Mesenteric fat pad (tissue), 1 donor: ENCODE measurements at places on chromosomes 2 and 18. TPM values are rescaled to one million over a fixed set of nuclear protein-coding genes. Genes with fewer than 3 reads are reported as not detected.

- no peak for DNase-seq
Observed at GRCh38 chr2:232287316-232287715, 91.2 kb upstream of the ALPP start.

GRCh38 chr2:88852753-88853402 lies 161.4 kb downstream of the RPIA start:
- no peak for DNase-seq

AAMP gene
- 89.7 TPM for total RNA-seq

GRCh38 chr2:203476881-203477280 lies 58.2 kb downstream of the RAPH1 start:
- no peak for DNase-seq

PRKAG3 gene
- total RNA-seq: not detected

ESPNL gene
- 0.48 TPM for total RNA-seq

GRCh38 chr2:1771626-1772280 lies 27.4 kb upstream of the PXDN start:
- peak; percentile 55 for DNase-seq

LRPPRC gene
- 70.8 TPM for total RNA-seq

DNA sequence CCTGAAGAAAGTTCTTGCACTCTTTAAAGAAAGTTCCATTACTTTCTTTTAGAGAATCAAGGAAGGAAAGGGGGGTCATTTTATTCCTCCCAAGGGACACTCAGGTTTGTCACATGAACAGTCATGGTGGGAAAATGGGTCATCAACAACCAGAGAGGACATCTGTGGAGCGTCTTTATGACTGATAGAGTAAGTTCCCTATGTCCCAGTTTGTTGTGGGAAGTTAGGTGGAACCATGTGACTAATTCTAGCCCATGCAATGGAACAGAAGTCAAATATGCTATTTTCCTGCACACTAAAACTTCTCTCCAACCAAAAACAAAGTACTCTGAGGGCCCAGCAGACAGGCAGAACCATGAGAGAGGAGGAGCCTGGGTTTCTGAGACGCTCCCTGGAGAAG lies 165.6 kb upstream of the SERTAD2 start:
- DNase-seq: no peak

DNA sequence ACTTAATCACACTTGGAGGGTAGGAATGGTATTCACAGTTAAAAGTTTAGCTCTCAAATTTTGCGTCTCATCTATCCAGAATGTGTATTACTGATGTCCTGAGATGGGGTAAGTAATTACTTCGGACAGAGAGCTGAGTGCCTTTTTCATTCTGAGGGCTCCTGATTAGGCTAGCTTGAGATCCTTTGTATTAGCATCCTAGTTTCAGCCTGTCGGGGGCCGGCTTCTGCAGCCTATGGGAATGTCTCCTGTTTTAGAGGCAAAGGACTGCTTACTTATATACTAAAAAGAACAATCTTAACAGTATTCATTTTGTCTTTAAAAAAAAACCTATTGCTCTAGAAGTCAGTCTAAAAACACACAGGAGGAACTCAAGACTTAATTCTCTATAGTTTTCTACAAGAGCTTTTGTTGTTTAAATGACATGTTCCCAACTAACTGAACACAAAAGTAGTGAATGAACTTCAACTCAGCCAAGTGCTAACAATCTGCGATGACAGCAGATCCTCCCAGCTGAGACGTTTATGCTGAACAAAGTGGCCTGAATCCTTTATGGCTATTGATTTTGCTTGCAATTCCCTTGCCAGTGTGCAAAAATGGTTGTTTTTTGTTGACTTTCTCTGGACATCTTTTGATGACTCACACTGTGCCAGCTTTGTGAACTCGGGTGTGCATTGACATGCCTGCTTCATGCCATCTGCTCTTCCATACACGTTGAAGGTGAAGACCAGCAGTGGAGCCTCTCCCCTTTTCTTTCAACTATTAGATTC lies 118.7 kb downstream of the LYPD6B start:
- no peak for DNase-seq

GRCh38 chr2:111705711-111706336 lies 178.2 kb downstream of the ANAPC1 start:
- DNase-seq: peak; percentile 64

- DNase-seq: no peak
Observed at GRCh38 chr2:152134488-152135280, 35.8 kb upstream of the CACNB4 start.

GRCh38 chr2:198321522-198322088 lies 517.2 kb downstream of the PLCL1 start:
- no peak for DNase-seq

- no peak for DNase-seq
Observed at GRCh38 chr2:218849721-218850120, 9.9 kb upstream of the WNT6 start.

GRCh38 chr18:44126598-44126997 lies 554.1 kb upstream of the SETBP1 start:
- DNase-seq: no peak

GATA6 gene
- total RNA-seq: 26.6 TPM

- no peak for DNase-seq
Observed at GRCh38 chr2:96553176-96553956, 16.8 kb downstream of the ARID5A start.

- DNase-seq: no peak
Observed at GRCh38 chr2:134319596-134320254, 65.9 kb downstream of the MGAT5 start.

GALR1 gene
- total RNA-seq: 0.03 TPM

EIF2AK2 gene
- 56.2 TPM for total RNA-seq

- DNase-seq: no peak
Observed at GRCh38 chr2:231545105-231545902, 15.1 kb upstream of the NMUR1 start.

ATOH8 gene
- total RNA-seq: 69.4 TPM

RAB31 gene
- total RNA-seq: 80.7 TPM

DNA sequence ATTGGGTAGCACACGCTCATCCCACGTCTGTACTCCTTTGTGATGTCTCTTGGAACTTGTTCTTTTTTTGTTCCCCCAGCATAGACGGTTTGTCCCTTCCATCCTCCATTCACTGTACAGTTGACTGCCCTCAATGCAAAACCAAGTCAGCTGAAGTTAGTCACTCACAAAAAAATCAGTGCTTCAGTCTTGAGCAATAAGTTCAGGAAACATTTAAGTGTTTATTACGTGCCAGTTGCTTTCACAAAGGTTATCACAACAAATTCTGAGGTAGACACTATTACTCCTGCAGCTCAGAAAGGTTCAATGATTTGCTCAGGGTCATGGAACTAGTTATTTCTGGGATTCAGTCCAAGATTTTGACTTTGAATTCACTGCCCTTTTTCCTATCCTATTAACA lies 102.2 kb downstream of the PDE1A start:
- DNase-seq: no peak

DCDC2C gene
- total RNA-seq: not detected

TMEM163 gene
- 1.9 TPM for total RNA-seq

GRCh38 chr2:218516614-218517013 lies 51.5 kb downstream of the USP37 start:
- DNase-seq: no peak

DNA sequence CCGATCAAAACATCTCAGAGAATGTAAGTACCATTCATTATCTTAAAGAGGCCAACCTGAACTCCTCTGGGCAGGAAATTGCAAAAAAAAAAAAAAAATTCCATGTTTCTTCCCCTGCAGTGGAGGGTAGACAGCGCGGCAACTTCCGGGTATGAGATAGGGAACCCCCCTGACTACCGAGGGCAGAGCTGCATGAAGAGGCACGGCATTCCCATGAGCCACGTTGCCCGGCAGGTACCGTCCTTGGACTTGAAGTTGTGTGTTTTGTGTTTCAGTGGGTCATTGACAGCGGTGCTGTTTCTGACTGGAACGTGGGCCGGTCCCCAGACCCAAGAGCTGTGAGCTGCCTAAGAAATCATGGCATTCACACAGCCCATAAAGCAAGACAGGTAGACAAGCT lies 7.2 kb downstream of the ACP1 start:
- no peak for DNase-seq

TRAK2 gene
- total RNA-seq: 59.7 TPM

DNA sequence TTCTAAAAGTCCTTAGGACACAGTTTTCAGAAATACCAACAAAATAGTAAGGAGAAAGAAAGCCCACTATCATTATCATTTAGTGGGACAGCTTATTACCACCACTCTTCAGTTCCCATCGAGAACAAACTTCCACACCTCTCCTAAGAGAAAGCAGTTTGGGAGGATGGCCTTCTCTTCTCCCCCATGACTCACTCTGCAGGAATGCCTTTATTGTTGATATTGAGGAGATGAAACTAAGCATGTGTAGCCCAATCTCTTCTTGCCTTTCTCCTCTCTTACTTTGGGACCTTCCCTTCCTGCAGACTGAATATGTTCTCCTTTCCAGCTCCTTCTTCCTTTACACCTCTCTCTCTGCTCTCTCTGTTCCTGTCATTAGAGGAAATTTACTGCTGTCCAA lies 30.0 kb upstream of the ERMN start:
- DNase-seq: no peak

DNA sequence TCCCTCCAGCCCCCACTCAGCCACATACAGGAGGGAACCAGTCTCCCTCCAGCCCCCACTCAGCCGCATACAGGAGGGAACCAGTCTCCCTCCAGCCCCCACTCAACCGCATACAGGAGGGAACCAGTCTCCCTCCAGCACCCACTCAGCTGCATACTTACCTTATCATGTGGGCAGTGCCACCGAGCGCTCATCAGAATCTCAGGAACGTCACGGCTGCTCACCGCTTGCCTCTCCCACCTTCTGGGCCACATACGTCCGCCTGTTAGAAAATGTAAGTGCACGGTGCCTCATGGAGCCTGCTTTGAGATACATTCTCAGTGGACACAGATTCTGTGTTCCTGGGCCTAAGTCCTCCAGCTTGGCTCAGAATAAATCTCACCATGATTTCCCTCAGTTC lies 124.8 kb downstream of the PXDN start:
- DNase-seq: peak; percentile 18

GRCh38 chr2:177028296-177028695 lies 184.3 kb upstream of the HNRNPA3 start:
- DNase-seq: no peak

DNA sequence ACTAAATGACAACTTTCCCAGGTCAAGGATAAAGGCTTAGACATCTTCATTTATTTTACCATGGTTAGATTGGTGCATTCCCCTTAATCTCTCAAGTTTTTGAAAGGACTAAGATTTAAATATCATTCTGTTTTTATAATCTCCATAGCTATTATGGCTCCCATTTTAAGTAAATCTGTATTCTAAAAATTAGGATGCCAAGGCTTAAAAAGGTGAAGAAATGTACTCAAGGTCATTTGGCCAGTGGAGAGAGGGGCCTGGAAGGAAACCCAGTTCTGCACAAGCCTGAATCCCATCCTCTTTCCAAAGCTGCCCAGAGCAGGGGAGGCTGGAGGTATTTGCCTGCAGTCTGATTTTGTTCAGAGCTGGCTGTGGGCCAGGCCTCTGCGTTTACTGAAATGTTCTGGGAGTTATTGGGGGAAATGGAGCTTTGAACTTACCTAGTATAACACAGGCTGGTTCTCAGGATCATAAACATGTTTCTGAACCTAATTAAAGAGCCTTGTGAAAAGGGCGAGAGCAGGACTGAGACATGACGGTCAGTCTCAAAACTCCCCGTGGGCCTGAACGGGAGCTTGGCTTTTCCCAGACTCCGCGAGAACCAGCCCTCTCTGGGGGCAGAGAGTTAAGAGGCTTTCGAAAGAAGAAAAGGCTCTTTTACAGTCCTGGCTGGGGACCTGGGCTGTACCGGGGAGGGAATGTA lies 85.6 kb downstream of the DDX1 start:
- no peak for DNase-seq

KLF7 gene
- 68.9 TPM for total RNA-seq
